Lower leg skin (tissue), 4 donors: ENCODE measurements at places on chromosomes 3 and 15. TPM values are rescaled to one million over a fixed set of nuclear protein-coding genes. Genes with fewer than 3 reads are reported as not detected.

ZNF654 gene
- 13.4 TPM for total RNA-seq

CDHR4 gene
- 0.36 TPM for total RNA-seq

CPLX3 gene
- total RNA-seq = 0.34 TPM

TNFSF10 gene
- total RNA-seq = 74.3 TPM

PLA2G4B gene
- 90.3 TPM for total RNA-seq

NPAP1 gene
- total RNA-seq = not detected

WWTR1 gene
- 78.1 TPM for total RNA-seq

APBA2 gene
- total RNA-seq = 0.80 TPM

RTP3 gene
- not detected for total RNA-seq

EXD1 gene
- not detected for total RNA-seq

GXYLT2 gene
- total RNA-seq = 6.8 TPM

CEP152 gene
- 2.5 TPM for total RNA-seq

ACAN gene
- total RNA-seq = not detected

MYRIP gene
- 1.7 TPM for total RNA-seq

LMLN gene
- 2.3 TPM for total RNA-seq

STRIT1 gene
- total RNA-seq = not detected

NDN gene
- total RNA-seq = 9.0 TPM

CFAP91 gene
- total RNA-seq = 5.1 TPM

FGF7 gene
- total RNA-seq = 7.3 TPM

TMEM207 gene
- not detected for total RNA-seq

ALPK3 gene
- 0.42 TPM for total RNA-seq

GLDN gene
- 9.4 TPM for total RNA-seq

ZPLD1 gene
- 0.16 TPM for total RNA-seq
